ENCODE measurements at places on chromosomes 11 and 22.

GRCh38 chr22:25193130-25193529 lies 6.5 kb upstream of the CRYBB3 start:
- DNase-seq: no peak

GRCh38 chr11:133531458-133531857 lies 843 bp downstream of the OPCML start:
- no peak for DNase-seq

DNA sequence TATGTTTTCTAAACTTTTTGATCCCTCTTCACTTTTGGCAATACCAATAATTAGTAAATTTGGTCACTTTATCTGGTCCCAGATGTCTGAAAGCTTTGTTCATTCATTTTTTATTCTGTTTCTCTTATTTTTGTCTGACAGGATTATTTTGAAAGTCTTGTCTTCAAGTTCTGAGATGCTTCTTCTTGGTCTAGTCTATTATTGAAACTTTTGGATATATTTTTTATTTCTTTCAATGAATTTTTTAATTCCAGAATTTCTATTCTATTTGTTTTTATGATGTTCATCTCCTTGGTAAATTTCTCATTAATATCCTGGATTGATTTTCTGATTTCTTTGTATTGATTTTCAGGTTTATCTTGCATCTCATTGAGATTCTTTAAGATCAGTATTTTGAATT lies 54.1 kb upstream of the RAB38 start:
- DNase-seq: no peak

DNA sequence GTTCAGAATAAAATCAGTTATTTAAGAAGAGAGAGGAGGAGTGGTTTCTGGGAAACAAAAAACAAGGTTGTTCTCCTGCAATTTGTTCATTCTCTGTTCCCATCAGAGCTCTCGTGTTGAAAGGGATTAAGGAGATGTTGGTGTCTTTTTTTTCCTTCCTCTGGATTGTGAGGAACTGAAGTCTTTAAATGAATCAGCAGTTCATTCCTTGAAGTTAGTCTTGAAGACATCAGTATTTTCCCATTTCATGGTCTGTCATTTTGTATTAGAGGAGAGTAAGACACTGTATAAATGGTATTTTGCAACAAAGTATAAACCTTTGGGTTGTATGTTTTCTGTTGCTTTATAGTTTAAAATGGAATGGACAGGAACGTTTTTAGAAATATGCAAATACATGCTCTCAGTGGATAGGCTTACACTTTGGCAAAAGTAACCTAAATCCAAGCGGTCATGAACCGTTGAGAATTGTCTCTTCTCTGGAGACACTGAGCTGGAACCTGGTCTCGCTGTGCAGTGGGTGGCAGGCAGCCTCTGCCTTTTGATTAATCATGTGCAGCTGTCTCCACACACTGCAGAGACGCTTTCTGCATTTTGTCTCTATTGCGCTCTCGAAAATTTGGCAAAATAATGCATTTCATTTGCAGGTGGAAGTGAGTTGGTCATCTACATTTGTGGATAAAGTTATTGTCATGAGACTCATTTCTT lies 33.0 kb downstream of the SAMM50 start:
- DNase-seq: no peak

- DNase-seq: no peak
Measured at GRCh38 chr11:100546714-100547113, 140.4 kb upstream of the ARHGAP42 start.

- peak; percentile 46 for DNase-seq
Measured at GRCh38 chr22:39528681-39529486, 3.7 kb downstream of the RPS19BP1 start.
